Umbilical cord (tissue), 2 donors: ENCODE measurements at places on chromosomes 13 and 19. TPM values are rescaled to one million over a fixed set of nuclear protein-coding genes. Genes with fewer than 3 reads are reported as not detected.

- no peak for DNase-seq
These were observed 129.6 kb downstream of the DCLK1 start for GRCh38 chr13:36001561-36001960.

DNA sequence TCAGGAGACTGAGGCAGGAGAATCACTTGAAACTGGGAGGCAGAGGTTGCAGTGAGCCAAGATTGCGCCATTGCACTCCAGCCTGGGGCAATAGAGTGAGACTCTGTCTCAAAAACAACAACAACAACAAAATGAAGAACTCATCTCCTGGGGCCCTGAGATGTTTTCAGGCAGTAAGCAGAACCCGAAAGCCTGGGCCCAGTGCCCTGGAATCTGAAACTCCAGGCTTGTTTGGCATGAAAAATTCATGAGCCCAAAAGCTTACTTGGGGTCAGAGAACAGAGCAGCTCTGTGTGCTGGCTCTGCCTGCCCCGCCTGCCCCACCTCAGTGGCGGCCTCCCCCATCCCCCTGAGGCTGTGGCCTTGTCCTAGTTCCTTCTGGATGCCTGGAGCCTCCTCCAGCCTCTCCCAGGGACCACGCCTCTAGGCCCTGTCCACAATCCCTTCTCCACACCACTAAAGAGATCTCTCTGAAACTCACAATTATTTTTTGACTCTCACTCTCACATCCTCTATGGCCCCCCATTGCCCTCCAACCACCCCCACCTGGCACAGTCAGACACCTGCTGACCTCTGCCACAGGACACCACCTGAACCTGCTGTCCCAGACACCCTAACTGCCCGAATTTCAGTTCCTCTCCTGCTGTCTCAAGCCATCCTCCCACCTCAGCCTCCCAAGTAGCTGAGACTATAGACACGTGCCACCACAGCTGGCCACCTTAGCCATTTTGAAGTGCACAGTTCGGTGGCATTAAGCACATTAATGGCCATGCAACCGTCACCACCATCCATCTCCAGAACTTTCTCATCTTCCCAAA lies 6.9 kb upstream of the AP1M2 start:
- no peak for DNase-seq

DNA sequence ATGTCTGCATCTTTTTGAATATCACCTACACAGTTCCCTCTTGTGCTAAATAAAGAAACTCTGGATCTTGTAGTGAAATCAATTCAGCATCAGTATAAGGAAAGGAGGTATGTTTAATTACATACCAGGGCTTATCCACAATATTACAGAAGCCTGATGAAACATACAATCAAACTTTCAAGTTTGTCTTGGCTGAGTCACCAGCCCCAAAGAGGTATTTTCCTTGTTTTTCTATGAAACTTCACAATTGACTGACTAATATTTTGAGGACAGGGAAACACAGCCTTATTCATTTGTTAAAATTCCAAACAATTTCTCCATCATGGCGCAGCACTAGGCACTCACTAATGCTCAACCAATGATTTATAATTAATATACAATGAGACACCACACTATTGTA lies 952.4 kb downstream of the PCDH17 start:
- DNase-seq, result no peak

OCEL1 gene
- 3.4 TPM for total RNA-seq
